ENCODE measurements at places on chromosomes 7 and 10.

- DNase-seq, result no peak
These were observed 624.7 kb downstream of the KCNMA1 start for GRCh38 chr10:77012812-77013500.

DNA sequence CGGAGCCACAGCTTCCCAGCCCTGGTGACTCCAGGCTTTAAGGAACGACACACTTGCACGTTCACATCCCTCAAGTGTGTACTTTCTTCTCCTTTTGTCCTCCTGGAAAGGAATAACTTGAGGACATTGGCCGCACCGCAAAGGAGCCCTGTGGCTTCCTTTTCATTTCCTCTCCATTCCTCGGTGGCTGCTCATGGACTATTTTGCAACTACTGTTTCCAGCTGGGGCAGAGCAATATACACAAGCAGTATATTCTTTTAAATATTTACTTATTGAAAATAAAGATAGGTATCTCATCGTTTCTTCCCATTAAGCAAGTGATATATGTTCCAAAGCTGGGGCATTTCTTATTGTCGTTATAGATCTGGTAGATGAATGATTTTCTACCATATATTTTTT is 97.2 kb upstream of the LYZL1 start:
- DNase-seq, result no peak

GRCh38 chr7:82445271-82445670 is 1.7 kb upstream of the CACNA2D1 start:
- no peak for DNase-seq

DNA sequence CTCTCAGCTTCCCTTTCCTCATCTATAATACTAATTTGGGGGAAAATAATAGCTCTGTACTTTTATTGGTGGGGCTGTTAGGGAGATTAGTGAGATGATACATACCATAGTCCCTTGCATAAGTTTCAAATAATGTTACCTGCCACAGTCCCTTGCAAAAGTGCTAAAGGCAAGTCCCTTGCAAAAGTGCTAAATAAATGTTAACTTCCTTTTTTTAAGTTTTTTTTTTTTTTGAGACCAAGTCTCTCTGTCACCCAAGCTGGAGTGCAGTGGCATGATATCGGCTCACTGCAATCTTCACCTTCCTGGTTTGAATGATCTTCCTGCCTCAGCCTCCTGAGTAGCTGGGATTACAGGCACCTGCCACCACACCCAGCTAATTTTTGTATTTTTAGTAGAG is 43.4 kb upstream of the SRGN start:
- no peak for DNase-seq

DNA sequence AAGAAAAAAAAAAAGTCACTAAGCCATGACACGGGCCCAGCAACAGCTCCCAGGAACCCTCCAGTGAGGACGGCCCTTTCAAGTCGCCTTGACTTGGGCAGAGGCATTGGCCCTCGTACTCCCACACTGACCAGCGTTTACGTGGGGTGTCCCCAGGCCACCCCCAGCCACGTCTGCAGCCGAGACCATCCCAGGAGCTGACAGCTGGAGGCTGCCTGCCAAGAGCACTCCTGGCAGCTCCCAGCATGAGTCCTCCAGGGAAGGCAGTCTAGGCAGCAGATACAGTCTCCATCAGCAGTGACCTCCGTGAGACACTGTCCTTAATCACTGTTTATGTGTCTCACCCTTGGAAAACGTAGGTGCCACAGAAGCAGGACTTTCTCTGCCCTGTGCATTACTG is 86.5 kb downstream of the PROSER2 start:
- DNase-seq, result no peak

- DNase-seq, result no peak
These were observed 578.3 kb downstream of the ETV1 start for GRCh38 chr7:13411151-13411550.

GRCh38 chr7:40584667-40585433 is 450.0 kb downstream of the SUGCT start:
- no peak for DNase-seq

GRCh38 chr10:128865436-128866195 is 601.4 kb upstream of the MGMT start:
- no peak for DNase-seq

DNA sequence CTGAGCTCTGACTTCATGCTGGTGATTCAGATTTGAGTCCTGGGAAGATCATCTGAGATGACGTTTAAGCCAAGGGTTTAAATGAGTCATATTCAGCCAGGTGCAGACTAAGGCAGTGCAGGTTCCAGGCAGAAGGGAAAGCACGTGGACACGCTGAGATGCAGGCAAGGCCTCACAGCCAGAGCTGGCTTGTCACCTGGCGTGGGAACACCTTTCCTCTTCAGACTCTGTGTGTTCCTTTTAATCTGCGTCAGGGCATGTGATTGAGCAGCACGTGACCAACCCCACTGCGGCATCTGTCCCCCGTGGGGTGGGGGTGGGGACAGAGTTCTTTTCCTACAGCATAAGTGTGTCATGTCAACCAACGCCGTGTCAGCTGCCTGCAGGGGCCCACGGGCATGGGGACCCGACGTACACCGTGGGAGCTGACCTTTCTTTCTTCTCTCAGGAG is 10.7 kb upstream of the IDI2 start:
- DNase-seq, result peak; percentile 48

- DNase-seq, result no peak
These were observed 33.8 kb downstream of the C10orf71 start for GRCh38 chr10:49332768-49333167.

DNA sequence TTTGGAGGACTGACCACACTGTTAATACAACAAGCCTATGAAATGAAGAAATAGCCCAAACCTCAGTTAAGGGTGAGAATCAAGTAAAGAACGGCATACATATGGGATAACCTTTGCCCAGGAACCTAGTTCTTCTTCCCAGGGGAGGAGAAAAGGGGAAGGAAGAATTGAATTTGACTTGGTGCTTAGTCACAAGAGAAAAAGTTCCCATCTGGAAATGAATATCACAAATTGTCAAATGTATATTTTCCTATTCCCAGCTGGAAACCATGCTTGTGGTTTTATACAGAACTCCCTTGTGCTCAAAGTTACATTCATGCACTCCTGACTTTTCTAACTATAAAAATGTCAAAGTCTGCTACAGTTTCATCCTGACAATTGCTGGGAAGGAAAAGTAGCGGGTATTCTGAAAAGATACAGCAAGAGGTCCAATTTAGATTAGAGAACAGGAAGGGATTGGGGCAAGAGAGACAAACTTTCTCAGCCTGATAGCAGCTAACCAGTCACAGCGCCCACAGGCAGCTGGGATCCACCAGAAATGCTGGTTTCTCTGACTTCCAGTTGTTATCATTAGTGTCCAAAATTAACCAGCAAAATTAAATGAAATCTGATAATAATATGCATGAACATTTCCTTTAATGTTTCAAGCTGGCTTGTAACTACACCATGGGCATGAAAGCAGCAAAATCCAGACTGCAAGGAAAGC is 18.6 kb upstream of the GSAP start:
- DNase-seq, result no peak

DNA sequence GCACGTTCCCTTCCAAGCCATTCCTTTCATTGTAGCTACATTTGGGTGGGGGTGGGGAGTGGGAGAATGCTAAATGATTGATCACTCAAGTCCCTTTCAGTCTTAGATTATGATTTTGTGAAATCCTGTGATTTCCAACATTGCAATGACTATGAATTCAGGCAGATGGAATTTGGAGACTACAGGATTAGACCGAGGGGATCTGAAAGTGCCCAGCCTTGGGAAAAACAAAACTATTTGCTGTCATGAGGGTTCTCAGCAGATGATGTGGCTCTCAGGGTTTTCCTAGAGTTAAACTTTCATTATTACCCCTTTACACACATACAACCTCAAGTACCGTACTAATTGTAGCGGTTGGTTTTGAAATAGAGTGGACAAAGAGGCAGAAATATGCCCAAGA is 4.7 kb downstream of the MACROH2A2 start:
- no peak for DNase-seq

DNA sequence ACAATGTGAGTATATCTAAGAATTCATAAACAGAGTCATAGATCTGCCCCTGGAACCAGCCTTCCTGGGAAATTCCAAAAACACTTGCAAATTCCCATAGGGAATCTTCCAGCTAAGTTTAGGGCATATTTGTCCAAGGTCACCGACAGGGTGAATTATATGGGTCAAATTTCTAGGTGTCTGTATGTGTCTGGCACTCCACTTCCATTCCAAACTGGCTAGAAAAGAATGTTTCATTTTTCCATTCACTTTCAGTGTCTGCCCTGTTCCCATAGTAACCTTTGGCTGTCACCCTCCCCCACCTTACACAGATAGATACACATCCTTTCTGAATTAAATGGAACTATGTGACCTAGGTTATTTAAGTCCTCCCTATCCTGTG is 230.9 kb downstream of the CREB5 start:
- peak; percentile 3 for DNase-seq

DNA sequence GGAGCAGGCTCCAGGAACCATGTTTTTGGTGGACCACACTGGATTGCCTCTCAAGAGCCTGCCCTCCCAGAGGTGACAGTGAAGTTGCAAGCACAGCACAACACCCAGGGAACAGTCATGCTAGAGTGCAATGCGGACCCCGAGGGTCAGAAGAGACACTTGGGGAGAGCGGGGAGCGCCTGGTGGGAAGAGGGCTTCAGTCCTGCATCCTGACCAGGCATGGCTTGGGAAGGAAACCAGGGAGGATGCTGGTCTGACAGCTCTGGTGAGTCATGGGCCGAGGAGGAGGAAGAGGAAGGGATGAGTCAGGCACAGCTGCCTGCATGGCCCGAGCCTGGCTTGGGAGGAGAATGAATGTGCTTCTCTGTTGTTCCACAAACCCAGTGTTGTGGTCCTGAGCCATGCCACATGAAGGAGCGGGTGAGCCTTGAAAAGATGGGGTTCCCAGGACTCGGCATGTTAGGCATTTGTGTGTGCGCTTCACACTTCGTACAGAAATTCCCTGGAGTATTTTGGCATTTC is 29.5 kb upstream of the ANKRD2 start:
- peak; percentile 75 for DNase-seq

- DNase-seq, result peak; percentile 80
These were observed 10.3 kb downstream of the SUMF2 start for GRCh38 chr7:56074371-56074791.

DNA sequence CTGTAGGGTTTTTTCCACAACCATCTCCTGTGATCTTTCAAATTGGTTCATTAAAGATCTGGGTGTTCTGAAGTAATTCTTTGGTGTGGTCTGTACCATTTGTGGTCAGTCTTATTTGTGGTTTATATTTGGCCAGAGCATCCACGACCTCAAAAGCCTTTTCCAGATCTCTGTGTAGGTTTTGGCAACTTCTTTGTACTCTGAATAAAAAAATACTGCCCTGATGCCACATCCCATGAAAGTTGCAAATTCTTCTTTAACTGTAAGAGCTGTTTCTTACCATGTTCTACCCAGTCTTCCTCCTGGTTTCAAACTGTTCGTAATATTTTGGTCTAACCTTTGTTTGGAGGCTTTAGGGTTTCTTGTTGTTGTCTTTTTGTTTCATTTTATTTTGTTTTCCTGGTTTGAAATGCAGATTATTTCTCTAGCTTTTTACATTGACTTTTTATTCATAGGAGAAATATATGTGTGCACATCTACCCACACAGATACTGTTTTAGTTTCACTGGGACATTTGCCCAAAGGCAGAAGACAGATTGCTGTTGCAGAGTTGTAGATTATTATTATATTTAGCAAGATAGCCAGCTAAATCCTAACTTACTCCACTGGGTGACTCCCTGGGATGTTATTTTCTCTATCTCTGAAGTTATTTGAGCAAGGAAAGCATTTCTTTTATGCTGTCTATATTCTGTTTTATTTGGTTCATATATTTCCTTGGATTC is 123.2 kb upstream of the SAMD8 start:
- no peak for DNase-seq

DNA sequence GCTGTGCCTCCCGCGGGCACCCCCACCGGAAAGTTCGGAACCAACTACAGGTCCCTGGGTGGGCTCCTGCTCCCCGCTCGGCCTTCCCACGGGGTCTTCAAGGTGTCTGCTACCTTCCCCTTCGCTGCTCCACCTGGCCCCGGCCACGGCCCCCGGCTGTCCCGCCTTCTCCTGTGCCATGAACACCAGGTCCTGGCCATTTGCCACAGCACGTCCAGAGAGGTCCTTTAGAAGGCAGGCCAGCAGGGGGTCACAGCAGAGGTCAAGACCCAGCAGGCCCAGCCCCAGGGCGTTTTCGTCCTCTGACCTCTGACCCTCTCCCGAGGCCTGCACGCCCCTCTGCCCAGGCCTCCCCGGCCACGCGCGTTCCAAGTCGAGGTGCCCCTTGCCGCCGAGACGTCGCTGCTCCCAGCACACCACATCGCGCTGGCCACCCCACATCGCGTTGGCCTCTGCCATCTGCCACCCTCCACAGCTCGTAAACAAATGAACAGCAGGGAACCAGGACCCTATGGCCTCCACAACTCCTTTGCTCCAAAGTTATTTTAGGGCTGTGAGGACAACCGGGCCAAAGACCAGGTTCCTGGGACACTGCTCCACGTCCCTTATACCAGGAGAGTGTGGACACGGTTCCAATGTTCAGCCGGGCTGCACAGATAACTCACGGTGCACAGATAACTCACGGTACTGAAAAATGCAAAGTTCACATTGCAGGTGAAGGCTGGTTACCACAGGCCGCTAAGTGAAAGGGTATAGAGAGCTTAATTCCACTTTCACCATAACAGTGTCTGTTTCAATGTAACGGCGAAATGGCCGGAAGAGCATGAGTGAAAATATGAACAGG is 74.3 kb downstream of the CFAP46 start:
- no peak for DNase-seq

DNA sequence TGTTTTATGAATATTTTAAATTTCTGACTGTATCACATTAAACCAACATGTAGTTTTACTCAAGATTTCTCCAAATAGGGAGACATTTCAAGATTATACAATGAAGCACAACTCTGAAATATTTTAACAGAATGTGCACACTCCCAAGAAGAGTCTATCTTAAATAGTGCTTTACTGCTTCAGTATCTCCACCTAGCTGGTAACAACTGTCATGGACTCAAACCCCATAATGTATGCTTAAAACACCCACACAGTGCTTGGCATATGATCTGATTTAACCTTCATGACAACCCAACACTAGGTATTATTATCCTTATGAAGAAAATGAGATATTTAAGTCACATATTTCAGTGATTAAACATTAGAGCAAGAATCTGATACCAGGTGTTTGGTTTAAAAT is 45.9 kb downstream of the ASZ1 start:
- no peak for DNase-seq

- DNase-seq, result no peak
These were observed 173.3 kb downstream of the RAPGEF5 start for GRCh38 chr7:22183522-22184280.

DNA sequence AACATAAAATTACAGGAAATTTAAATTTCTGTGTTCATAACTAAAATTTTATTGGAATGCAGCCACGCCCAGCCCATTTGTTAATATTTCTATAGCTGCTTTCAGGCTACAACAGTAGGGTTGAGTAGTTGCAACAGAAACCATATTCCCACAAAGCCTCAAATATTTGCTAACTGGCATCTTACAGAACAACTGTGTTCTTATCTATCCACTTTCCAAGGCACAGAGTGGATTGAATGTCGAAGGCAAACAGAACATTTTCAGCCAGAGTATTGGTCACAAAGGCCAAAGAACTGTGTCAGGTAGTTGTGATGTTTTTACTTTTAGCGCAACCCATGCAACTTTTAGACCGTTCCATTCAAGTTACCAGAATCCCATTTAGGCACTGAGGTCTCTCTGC is 51.1 kb upstream of the OPN4 start:
- DNase-seq, result no peak

All from Caki2 (cell line).